ENCODE measurements at places on chromosomes 7 and 10.
A peak's percentile ranks its signal among the peaks of the same experiment; 100 is the strongest.

DNA sequence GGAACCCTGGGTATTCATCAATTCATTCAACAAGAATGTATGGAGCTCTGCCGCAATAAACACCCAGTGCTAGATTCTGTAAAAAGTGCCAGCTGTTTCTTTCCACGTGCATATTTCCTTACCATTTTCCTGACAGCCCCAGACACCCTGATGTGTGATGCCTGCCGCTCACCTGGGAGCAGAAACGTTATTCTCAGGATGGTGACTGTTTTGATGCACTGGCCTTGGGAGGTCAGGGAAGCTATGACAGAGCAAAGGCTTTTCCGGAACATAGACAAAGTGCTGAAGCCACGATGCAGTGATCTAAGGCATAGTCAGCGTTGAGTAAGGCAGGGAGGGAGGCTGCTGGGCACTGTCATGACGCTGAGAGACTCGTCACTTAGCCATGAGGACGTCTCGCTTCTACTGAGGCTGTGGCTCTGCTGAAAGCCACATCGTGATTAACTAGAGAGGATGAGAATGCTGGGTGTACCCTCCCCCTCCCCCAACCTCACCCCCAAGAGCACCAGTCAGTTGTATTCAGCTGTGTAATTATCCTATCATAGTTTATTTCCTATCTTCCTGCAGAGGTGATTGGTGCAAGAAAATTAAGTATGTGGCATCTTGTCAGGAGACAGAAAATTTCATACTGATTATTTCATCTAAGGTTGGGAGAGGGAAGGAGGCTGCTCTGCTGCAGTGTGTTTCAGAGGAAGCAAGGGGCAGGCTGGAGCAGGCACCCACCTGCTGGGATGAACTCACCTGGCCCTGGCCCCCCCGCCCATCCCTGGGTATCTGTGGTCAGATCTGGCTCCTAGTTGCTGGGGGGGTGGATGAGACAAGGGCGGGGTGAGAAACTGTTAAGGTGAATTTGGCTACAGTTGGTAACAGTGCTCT lies 48.8 kb upstream of the SMNDC1 start:
- peak; percentile 22 for DNase-seq

GRCh38 chr7:159086301-159086925 lies 58.3 kb downstream of the VIPR2 start:
- DNase-seq, result no peak

DNA sequence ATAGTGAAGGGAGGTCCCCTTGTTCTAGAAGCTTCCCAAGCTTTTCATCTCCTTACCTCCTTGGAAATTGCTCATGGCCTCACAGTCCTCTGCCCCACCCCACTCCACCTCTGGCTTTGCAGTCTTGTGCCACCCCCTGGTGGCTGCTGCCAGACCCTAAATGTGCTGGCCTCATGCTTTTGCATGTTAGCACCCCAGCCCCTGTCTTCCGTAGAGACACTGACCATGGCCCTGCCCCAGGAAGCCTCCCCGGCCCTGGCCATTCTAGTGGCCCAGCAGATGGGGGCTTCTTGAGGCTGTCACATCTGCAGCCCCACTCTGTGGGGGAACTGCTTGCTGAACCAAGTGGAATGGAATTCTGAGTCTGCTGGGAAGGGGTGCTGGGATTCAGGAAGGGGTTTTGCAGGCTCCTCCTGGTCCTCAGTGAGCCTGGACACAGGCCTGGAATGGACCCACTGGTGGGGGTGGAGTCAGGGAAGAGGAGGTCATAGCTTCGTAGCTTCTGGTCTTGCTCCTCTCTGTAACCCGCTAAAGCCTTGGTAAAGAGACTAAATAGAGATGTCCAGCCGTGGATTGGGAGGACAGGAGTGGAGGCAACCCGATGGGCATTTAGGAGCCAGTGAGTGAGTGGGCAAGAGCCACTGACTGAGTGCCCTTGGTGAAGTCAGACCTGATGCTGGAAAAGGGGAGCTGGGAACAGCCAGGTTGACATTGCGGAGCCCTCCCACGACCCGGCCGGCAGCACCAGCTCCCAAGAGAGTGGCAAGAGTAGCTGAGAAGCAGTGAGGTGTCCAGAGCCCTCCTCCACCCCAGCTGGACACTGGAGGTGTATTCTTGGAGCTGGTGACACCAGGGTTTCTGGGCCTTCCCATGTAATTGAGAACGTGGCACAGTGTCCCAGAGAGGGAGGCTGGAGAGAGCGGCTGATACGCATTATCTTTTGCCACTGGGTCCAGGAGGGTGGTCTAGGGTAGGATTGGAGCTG lies 20.9 kb downstream of the RAMP3 start:
- DNase-seq, result no peak

- DNase-seq, result no peak
Observed at GRCh38 chr7:8356071-8356470, 77.3 kb upstream of the NXPH1 start.

DNA sequence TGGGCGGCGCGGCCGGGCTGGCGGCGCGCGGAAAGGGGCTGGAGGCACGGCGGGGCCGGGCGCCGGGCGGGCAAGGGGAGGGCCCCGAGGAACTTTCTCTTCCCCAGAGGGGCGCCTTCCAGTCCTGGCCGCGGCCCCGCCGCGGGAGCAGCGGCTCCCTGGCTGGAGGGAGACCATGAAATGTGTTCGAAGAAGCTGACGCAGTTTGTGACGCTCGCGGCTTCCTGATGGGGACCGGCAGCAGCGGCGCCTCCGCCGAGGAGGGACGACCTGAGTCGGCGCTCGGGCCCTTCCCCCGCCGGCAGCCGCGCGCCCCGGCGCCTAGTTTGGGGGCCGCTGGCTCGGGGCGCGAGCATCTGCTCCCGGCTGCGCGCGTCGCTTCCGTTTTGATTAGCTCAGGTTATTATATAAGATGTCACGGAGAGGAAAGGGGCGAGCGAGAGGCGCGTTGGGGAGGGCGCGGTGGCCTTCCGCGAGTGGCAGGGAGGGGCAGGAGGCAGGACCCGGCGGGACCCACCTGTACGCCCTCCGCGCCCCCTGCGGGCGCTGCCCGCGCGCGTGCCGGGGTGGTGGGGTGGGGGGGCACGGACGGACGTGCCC lies 57.1 kb upstream of the PCGF5 start:
- DNase-seq, result peak; percentile 62

DNA sequence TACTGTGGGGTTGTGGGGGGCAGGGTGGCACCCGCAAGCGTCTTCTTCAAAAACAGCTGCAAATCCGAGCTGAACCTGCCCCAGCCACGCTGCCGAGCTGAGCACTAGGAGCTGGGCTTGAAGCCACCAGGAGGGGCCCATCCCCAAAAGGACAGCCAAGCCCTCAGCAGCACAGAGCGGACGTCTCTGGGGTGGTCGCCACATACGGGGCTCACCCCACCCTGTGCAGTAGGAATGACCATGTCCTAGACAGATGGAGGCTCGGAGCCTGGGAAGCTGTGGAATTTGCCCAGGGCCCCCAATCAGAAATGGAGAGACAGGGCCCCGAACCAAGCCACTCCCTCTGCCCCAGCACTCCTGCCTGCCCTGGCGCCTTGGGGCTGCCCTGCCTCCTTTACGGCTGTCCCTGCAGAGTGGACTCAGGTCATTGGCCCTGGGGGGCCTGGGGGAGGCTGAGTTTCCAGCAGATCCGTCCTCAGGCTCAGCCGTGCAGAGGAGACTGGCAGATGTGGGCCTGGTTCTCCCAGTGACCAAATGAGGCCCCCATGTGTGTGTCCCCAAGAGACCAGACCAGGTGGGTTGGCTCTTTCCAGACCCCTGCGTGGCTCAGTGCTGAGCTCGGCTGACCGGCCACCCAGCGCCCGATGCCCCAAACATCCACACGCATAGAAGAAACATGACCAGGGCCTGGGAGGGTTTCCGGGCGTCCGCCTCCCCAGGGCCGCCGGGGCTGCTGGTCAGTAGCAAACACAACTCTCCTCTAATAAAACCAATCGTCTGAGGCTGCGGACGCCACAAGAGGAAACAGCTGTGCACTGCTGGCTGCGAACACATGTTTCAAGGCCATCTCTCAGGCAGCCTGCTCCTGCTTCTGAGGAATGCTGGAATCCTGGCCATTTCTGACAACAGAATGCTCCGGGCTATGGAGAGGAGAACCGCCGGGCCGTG lies 54.9 kb downstream of the PDGFA start:
- DNase-seq, result no peak

DNA sequence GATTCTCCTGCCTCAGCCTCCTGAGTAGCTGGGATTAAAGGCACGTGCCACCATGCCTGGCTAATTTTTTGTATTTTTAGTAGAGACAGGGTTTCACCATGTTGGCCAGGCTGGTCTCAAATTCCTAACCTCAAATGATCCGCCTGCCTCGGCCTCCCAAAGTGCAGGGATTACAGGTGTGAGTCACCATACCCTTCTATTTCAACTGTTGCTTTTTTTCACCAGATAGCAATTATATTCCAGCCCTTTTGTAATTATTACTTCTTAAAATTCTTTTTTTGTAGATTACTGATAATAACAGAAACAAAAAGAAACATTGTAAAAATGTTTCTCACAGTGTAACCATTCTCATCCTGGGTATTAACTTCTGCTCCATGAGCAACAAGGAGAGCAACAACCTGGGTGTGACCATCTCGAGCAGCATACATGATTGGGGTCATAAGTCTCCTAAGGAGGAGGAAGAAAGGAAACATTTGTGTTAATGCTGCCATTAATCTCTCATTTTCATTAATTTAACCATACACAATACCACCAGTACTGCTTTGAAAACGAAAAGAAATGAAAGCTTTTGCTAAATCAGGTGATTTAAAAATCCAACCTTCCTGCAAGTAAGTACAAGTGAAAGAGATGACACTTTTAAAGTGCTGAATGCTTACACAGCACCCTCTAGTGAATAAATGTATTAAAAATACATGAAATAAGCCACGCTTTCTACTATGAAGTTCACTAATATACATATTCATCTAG lies 41.8 kb downstream of the ASZ1 start:
- no peak for DNase-seq

GRCh38 chr7:6164491-6164890 lies 107.9 kb downstream of the CYTH3 start:
- DNase-seq, result no peak

- DNase-seq, result no peak
Observed at GRCh38 chr10:78687626-78688025, 381.1 kb upstream of the ZMIZ1 start.

DNA sequence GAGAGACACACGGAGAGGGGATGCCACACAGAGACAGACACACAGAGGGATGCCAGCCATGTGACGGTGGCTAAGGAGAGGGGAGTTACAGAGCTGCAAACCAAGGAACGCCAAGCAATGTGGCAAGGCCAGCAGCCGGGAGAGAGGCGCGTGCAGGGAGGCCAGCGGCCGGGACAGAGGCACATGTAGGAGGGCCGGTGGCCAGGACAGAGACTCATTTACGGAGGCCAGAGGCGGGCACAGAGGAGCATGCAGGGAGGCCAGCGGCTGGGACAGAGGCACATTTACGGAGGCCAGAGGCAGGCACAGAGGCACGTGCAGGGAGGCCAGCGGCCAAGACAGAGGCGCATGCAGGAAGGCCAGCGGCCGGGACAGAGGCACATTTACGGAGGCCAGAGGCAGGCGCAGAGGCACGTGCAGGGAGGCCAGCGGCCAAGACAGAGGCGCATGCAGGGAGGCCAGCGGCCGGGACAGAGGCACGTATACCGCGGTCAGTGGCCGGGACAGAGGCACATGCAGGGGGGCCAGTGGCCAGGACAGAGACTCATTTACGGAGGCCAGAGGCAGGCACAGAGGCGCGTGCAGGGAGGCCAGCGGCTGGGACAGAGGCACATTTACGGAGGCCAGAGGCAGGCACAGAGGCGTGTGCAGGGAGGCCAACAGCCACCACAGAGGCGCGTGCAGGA lies 40.4 kb downstream of the INSIG1 start:
- no peak for DNase-seq

- no peak for DNase-seq
Observed at GRCh38 chr10:63084690-63085382, 48.3 kb upstream of the NRBF2 start.

DNA sequence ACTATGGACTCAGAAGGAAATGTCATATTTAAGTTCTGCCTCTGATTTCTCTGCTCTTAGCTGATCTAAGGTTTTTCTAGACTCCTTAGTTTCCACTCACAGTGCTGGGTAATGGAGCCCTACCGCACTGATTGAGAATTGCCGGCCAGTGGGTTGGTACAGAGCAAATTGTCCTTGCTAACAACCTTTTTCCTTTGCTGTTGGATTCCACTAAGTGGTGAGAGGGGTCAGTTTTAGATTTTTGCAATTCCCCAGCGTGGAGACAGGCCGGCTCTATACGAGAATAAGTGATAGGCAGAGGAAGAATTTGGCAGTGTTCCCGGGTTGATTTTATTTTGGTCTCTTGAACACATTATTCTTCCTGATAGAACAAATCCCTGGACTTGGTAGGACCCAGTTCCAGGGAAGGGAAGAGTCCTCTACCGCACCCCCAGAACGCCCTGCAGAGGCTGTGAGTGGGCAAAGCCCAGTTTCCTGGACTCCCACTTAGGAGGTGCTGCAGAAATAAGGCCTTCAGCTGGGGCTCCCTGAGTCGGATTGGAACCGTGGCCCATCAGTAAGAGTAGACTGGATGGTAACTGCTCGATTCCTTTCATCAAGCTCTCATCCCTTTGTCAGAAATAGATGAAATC lies 3.0 kb upstream of the NRP1 start:
- no peak for DNase-seq

DNA sequence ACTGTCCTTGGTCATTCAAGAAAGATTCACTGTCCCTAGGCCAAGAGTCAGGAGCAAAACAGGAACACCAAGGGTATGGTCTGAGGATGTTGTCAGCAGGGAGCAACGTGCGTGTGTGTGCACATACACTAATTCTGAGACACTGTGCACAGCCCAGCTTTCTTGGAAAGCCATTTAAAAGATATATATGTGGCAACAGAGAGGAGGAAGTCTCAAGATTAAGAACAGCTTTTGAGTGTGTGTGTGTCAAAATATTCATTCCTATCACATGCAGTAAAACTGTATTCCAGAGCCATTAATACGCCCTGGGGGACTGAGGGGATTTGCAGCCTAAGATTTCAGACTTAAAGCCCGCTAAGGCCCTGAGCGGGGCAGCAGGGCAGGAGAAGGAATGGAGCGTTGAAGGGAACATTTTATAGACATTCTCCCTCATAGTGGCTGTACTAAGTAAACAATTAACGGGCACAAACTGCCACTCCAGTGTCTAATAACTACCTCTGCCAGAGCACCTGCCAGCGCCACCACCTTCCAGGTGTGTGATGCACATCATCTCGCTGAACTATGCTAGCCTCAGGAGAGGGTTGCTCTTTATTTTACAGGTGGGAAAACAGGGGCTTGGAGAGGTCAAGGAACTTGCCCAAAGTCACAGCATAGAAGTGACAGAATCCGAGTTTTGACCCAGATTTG lies 2.0 kb downstream of the NOD1 start:
- DNase-seq, result no peak

DNA sequence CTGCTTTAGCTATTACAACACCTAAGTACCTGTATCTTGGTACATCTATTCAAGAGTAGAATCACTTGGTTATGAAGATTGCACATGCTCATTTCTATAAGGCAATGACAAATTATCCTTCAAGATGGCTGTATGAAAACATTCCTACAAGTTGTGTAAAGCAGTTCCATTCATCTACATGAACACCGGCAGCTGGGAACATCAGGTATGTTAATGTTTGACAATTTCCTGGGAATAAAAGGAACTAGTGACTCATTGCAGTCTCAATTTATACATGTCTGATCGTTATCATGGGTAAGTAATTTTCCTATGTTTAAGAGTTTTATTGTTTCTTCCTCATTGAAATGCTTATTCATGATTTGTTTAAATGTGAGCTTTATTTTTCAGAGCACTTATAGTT lies 203.2 kb upstream of the SEMA3E start:
- no peak for DNase-seq

- peak; percentile 1 for DNase-seq
Observed at GRCh38 chr10:116444527-116445142, 17.0 kb downstream of the PNLIPRP3 start.
